ENCODE measurements at places on chromosomes 11 and 22.

DNA sequence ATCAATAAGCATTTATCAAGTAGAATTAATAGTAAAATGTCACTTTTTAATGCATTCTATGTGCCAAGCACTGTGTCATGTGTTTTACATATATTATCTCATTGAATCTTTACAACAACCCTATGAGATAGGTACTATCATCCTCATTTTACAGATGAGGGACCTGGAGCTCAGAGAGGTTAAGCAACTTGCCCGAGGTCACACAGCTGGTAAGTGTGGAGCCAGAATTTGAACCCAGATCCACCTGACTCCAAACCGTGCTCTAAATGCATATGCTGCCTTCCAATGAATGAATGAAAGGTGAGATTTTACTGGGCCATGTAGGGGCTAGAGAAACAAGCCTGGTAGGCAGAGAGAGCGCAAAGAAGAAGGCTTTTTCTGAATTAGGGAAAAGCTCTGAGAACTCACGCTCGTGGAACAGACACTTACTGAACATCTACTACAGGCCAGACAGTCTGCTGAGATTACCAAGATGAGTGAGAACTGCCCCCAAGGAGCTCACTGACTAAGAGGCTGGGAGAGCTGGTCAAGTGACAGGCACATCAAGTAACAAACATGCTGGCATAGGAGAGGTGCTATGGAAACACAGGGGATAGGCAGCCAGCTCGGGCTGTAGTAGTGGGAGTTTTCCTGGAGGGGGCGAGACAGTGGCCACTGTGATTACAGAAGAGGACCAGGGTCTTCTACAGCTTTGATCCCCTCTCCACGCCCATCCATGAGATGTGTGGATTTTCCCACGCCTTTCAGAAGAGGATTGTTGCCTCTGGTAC is 4.4 kb downstream of the ABCG4 start:
- no peak for DNase-seq

- no peak for DNase-seq
These were observed 69.2 kb upstream of the CRYBB3 start for GRCh38 chr22:25130462-25130861.

GRCh38 chr22:12697441-12697840 is 2830.6 kb upstream of the OR11H1 start:
- no peak for DNase-seq

GRCh38 chr11:61598886-61599868 is 18.3 kb upstream of the SYT7 start:
- no peak for DNase-seq

GRCh38 chr11:132312161-132312560 is 941.7 kb downstream of the NTM start:
- no peak for DNase-seq

DNA sequence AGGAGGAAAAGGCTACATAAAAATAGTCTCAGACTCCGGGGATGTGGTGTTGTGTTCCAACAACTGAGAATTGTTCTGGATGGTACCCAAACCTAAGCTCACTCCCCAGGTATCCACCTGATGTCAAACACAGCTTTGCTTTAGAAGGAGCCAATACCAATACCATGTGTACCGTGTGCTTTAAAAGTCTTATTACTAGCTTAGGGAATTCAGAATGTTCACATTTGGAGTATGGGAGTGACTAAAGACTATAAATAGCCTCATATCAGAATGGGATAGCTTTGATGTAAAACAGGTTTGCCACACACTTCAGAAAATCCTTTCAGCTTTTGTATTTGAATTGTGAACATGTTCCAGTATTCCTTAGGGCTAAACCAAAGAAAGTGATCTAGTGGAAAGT is 248.7 kb upstream of the ARHGAP42 start:
- DNase-seq: no peak

DNA sequence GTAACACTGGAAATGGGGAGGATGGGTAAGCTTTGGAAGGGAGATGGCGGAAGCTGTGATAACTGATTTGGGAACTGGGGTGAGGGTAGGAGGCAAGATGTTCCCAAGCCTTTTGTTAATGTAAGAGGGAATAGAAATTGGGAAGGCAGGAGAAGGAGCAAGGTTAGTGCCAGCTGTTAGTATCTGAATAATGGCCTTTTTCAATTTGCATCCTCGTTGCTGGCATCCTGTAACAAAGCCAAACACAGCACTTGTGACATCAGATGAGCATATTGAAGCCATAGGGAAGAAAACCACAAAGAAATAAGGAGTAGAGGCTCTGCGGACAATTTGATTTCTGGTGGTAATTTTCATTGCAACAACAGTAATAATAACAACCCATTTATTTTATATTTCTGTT is 70.9 kb upstream of the CLMP start:
- DNase-seq: no peak

DNA sequence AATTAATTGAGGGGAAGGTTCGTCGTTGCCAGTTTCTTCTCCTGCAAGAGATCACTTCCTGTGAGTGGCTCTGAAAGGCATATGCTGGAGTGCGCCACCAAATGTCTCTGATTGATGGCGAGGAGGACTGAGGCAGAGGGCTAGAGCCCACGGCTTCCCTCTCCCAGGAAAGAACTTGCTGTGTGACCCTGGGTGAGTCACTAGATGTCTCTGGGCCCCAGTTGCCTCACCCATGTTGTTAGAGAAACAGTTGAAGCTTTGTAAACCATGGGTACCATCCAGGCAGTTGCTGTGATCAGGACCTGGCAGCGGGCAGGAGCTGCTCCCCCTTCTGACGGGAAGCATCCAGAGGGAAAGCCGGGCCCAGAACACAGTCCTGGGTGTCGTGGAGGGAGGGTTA is 3.2 kb downstream of the ABCG4 start:
- DNase-seq: no peak

DNA sequence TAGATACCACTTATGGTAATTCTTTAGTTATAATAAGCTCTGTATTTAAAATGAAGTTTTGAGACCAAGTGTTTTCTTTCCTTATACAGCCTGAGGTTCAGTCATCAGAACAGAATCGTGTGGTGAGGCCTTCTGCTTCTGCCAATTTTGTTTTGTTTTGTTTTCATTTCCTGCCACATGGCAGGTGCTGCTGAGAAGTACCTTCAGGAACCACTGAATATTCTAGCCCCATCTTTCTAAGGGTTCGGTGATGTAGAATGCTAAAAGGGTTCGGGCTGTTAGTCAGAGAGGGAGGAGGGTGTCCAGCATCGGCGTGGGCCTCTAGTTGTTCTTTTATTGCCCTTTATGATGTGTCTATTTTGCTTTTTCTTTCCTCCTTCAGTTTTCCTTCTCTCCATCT is 25.8 kb downstream of the TNRC6B start:
- no peak for DNase-seq

- no peak for DNase-seq
These were observed 2.5 kb downstream of the CHST1 start for GRCh38 chr11:45662665-45663485.

DNA sequence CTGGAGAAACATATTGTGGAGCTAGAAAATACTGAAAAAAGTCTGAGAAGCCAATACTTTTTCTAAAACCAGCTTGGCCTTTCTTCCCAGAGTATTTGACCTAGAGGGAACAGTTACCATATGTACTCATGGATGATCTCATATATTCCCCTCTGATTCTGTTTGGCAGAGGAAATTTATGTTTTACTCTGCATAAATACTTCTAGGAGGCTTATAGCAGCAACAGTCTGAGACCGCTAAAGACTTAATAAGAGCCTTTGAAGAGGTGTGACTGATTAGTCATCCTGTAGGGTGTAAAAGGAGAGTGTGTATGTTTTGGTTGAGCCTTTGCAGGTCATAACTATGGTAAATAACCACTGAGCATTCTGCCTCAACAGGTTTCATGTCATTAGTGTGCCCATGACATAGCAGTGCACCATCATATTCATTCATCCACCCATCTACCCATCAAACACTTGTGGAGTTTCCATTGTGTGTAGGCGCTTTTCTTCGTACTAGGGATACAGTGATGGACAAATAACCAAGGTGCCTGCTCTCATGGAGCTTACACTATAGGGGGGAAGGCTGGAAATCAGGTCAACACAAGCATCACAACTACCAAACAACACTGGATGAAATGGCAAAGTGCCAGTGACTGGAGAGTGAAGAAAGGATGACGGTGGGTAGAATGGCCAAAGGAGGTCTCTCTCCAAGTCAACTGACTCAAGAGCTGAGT is 44.5 kb downstream of the TRAF6 start:
- no peak for DNase-seq

GRCh38 chr11:12331239-12331874 is 46.0 kb upstream of the PARVA start:
- peak; percentile 73 for DNase-seq

- DNase-seq: no peak
These were observed 574.3 kb downstream of the NTM start for GRCh38 chr11:131944736-131945135.

GRCh38 chr22:40610329-40610850 is 26.1 kb downstream of the MRTFA start:
- DNase-seq: no peak

DNA sequence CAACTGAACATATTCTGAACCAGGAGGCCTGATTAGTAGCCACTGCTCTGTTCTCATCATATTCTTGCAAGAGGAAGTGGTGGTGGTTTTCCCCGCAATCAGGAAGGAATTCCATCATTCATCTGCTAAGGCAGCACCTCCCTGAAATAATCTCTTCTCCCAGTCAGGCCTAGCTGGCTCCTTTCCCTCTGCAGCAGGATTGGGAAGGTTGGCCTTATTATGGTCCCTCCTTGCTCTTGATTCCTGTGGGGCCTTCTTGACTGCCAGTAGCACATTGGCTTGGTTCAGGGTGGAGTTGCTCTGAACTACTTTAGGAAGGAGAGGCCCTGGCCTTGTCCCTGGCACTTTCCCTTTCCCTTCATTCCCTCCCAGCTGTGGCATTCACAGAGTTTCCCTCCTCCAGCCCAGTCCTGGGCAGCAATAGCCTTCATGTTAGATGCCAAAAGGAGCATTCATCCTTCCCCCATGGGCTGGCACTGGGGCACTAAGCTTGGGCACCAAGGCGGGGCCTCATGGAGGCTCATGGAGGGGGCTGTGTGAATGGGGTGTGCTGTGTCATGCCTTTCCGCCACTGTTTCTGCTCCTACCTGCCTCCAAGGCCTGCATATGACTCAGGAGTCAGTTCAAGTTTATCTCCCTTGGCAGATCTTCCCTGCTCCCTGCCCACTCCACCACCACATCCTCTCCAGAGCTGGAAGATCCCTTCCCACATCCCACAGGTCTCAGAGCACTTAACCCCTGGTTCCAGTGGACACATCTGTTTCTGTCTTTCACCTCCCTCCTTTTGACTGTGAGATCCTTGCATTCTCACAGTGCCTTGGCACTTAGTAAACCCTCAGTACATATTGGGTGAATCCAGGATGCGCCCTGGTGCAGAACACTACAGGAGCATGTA is 27.6 kb upstream of the CD44 start:
- no peak for DNase-seq

GRCh38 chr11:110311783-110312579 is 15.6 kb upstream of the RDX start:
- DNase-seq: no peak

GRCh38 chr11:70668204-70669202 is 270.2 kb downstream of the CTTN start:
- DNase-seq: no peak

DNA sequence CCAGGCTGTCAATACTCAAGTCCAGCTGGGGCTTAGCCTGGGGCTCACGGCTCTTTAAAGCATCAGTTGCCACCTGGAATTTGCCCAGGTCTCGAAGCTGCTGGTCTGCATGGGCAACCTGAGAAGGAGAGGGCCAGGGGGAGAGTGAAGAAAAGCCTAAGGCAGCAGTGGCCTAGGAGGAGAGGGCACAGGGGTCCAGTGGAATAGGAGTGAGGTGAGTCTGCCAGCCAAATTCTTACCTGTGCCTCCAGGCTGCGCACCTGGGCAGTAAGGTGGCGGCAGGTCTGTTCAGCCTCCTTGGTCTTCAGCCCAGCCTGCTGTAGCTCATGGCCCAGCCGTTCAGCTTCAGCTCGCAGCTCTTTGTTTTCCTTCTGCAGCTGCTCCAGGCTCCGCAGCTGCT is 10.0 kb downstream of the IL18BP start:
- no peak for DNase-seq

DNA sequence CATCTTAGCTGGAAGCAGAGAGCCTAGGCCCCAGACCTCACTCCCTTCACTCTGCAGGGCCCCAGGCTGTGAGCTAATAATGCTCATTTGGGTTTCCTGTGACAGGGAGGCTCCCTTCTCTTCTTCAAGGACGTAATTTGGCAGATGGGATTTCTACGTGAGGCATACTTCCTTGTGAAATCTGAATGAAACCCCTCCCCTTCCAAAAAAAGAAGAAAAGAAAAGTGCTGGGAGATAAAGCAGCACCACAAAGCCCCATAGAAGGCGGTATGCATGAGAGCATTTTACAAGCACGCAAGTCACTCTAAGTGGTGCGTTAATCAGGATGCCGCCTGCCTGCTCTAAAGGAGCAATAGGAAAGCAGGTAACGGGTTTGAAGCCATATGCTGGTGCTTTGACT is 5.7 kb downstream of the P2RX3 start:
- no peak for DNase-seq

- DNase-seq: no peak
These were observed 16.1 kb upstream of the TBX1 start for GRCh38 chr22:19744350-19745006.

GRCh38 chr22:23256986-23257888 is 76.9 kb downstream of the BCR start:
- no peak for DNase-seq

- peak; percentile 72 for DNase-seq
These were observed 27.8 kb downstream of the RELT start for GRCh38 chr11:73404048-73404447.

DNA sequence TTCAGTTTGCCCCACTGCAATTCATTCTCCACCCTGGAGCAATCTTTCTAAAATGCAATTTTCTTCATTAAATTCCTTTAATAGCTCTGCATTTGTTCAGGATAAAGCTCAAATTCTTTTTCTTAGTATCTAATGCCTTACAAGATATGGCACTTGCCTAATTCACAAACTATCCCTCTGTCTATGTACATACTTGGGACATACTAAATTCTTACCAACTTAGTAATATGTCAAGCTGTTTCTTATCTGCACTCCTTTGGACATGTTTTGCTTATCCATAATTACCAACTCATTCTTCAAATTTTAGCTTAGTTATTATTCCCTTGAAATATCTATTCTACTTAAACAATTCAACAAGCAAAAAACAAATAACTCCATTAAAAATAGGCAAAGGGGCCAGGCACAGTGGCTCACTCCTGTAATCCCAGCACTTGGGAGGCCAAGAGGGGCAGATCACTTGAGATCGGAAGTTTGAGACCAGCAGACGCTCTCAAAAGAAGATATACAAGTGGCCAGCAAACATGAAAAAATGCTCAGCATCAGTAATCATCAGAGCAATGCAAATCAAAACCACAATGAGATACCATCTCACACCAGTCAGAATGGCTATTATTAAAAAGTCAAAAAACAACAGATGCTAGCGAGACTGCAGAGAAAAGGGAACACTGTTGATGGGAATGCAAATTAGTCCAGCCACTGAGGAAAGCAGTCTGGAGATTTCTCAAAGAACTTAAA is 96.9 kb downstream of the FAM76B start:
- DNase-seq: no peak

GRCh38 chr11:66970371-66970806 is 4.7 kb upstream of the C11orf86 start:
- no peak for DNase-seq
